Stimulated activated CD4-positive, alpha-beta T cell treated with anti-CD3 and anti-CD28 coated beads, Interleukin-15, amount 100 ng/mL, for 1 hour (primary cell): ENCODE measurements at places on chromosomes 6 and 20.
A peak's percentile ranks its signal among the peaks of the same experiment; 100 is the strongest.

- no peak for DNase-seq
These were observed 27.5 kb upstream of the ADGRF4 start for GRCh38 chr6:47670851-47671250.

GRCh38 chr6:100035873-100036653 is 42.0 kb upstream of the MCHR2 start:
- no peak for DNase-seq

- DNase-seq, result no peak
These were observed 23.3 kb downstream of the NAPB start for GRCh38 chr20:23397961-23398360.

GRCh38 chr6:150565945-150566344 is 33.7 kb upstream of the PLEKHG1 start:
- no peak for DNase-seq

GRCh38 chr6:154386848-154387717 is 30.5 kb upstream of the IPCEF1 start:
- no peak for DNase-seq

DNA sequence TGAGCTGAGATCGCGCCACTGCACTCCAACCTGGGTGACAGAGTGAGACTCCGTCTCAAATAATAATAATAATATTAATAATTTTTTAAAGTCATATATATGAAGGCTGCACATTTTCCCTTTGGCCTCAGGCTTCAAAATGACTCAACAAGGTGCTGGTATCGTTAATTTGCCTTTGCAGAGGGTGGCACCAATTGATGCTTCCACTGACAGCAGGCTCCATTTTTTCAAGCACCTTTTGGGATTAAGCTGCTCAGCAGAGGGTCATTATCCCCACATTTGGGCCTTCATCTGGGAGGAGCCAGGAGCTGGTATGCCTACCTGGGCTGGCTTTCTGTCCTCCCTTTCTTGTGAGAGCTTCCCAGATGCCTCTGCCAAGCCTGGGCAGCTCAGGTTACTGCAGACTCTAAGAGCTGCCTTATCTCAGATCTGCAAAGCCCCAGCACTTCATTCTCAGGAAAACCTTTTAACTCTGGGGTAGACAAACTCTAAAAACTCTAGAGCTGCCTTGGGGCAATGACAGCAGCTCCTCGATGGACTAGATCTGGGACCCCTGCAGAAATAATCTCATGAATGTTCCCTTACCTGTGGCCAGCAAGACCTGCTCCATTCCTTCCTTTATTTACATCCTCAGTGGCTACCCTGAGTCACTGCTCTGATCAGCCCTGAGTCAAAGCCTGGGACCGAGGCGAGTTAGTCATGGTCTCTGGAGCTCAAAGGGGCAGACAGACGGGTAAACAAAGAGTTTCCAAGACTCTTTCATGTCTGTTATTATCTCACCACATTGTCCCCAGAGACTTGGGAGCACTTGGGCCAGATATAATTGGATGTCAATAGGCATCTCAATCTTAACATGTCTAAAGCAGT is 80.0 kb upstream of the EYA2 start:
- no peak for DNase-seq

- no peak for DNase-seq
These were observed 67.9 kb downstream of the NCOA7 start for GRCh38 chr6:125858427-125859320.

GRCh38 chr6:56760842-56761241 is 118.2 kb upstream of the DST start:
- DNase-seq, result no peak

DNA sequence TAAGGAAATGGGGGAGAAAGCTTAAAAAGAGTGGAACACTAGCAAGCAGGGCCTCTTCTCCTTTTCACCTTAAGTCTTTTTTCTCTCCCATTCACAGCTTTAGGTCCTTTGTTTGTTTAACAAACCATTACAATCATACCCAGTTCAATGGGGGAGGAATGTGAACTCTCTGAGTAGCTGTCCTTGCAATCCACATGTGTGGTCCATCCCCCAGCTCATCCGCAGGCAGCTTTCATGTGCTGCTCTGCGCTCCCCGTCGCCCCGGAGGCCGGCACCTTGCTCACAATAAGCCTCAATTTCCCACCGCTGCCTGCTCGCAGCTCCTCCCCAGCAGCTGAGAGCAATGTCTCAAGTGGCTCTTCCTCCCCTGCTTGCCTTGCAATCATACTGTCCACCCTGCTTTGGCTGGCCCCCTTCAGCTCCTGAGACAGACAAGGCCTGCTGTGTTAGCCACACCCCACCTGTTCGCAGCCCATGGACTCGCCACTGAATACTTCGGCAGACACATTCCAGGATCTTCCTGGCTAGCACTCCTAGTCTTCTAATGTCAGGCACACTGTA is 49.1 kb downstream of the PLAGL1 start:
- no peak for DNase-seq

DNA sequence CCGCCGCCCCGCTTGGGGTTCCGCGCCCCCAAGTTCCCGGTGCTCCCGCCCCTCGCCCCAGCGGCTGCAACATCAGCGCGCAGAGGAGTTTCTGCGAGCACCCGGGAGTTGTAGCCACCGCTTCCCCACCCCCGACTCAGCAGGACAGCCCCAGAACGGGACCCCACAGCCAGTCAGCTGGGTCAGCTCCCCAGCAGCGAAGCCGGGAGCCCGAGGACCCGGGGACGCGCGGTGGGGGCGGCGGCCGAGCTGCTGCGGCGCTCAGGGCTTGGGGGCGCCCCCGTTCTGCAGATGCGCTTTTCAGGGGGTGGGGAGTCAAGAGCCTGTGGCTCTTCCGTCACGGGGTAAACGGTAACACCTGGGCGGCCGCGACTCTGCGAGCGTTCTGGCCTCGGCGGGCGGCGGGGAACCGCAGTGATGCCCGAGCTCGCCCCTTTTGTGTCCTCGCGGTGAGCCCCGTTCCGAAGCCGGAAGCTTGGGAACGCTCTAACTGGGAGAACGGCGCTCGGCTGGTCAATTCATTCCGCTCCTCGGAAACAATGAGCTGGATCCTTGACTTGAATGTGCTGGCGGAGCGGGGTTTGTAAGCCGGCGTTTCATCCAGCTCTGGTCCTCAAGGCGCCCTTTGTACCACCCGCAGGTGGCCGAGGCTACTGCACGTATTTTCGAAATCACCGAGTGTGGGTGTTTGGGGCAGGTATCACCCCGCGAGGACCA is 774 bp downstream of the PLEKHG1 start:
- DNase-seq, result peak; percentile 28

- DNase-seq, result no peak
These were observed 224.8 kb downstream of the KHDC1L start for GRCh38 chr6:73000460-73000859.

GRCh38 chr20:35968930-35969329 is 540 bp downstream of the CNBD2 start:
- DNase-seq, result no peak

DNA sequence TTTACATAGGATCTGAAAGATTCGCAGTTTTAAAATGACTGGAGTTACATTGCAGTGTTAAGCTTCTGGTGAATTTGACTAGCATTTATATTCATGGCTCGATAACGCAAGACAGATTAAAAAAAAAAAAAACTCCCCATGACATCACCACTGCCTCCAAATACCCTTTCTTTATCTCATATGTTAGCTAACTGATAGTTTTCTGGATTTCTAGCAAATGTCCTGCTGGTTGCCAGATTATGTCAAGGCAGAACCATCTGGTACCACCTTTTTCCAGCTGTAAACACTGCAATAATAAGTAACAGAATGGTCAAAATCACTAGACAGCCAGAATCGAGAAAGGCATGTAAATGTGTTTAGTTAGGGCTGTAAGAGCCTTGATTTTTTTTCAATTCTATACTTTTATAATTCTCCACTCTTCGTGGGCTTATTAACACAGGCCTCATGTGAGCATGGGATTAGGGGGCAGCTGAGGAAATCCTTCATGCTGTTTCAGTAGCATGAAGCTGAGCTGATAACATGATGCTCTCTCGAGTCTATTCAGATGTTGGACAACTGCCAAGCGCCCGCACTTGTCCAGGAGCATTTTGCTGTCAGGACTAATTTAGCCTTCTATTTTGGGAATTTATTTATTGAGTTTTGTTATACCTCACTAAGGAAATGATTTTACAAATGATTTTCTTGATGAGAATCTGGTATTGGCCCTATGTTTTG is 166.0 kb upstream of the SCGN start:
- DNase-seq, result no peak

GRCh38 chr6:49003348-49003747 is 459.7 kb downstream of the MMUT start:
- DNase-seq, result no peak

DNA sequence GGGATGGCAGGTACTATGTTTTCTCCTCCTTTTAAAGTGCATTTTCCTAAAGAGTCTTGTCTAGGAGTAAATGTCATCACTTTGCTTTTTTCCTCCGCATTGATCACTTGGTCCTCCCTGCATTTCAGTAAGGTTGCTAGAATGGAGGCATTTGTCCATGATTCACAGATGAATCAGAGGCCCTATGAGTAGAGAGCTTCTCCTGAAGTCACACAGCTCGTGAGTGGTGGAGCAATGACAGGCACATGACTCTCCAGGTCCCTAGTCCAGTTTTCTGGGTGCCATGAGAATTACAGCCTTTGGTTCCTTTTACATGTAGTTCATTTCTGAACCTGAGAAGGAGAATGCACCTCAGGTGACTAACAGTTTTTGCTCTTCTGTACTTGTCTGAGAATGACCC is 50.5 kb downstream of the HLA-A start:
- DNase-seq, result no peak
